Thymus (tissue), 14 donors: ENCODE measurements at places on chromosomes 12 and 14.

- peaks cover 50% of the 10 kb centered on the region for H3K36me3 ChIP-seq
- H3K27me3 ChIP-seq = no peaks in the 10 kb centered on the region
- H3K4me3 ChIP-seq = no peak overlapping the region
These were observed 38.6 kb upstream of the ATF1 start for GRCh38 chr12:50725011-50725942.

GRCh38 chr12:110688446-110689280 lies at the start of gene HVCN1:
Gene HVCN1 (minus strand): TSS chr12:110689115. CDS start chr12:110683245, 5,870 bp downstream.
- H3K27me3 ChIP-seq = no peaks in the 10 kb centered on the region
- H3K4me3 ChIP-seq = peak within 1 kb of the TSS; percentile 61
- peaks cover 6% of the 10 kb centered on the region for H3K4me1 ChIP-seq
- peak within 1 kb of the TSS; percentile 59 for H3K27ac ChIP-seq
- DNase-seq = no peak
- no peaks in the 10 kb centered on the region for H3K36me3 ChIP-seq

GRCh38 chr14:85042301-85042700 lies 487.6 kb upstream of the FLRT2 start:
- no peaks in the 10 kb centered on the region for H3K27me3 ChIP-seq
- no peak for DNase-seq
- H3K36me3 ChIP-seq = no peaks in the 10 kb centered on the region
- no peak overlapping the region for H3K27ac ChIP-seq
- H3K4me1 ChIP-seq = no peaks in the 10 kb centered on the region

- no peaks in the 10 kb centered on the region for H3K4me1 ChIP-seq
- H3K27me3 ChIP-seq = no peaks in the 10 kb centered on the region
- DNase-seq = no peak
- H3K4me3 ChIP-seq = no peak overlapping the region
- no peak overlapping the region for H3K27ac ChIP-seq
These were observed 232.6 kb downstream of the FLRT2 start for GRCh38 chr14:85762526-85762925.

- H3K4me3 ChIP-seq = no peak overlapping the region
- H3K36me3 ChIP-seq = no peaks in the 10 kb centered on the region
- DNase-seq = no peak
- no peak overlapping the region for H3K27ac ChIP-seq
- H3K4me1 ChIP-seq = no peaks in the 10 kb centered on the region
These were observed 102.7 kb upstream of the NAV3 start for GRCh38 chr12:77728018-77728417.
